ENCODE measurements at places on chromosomes 5 and 9. TPM values are rescaled to one million over a fixed set of nuclear protein-coding genes. Genes with fewer than 3 reads are reported as not detected.
A peak's percentile ranks its signal among the peaks of the same experiment; 100 is the strongest.

GRCh38 chr9:70065572-70065971, 21.9 kb downstream of the MAMDC2 start:
- no peak for DNase-seq

- DNase-seq = no peak
Observed at GRCh38 chr9:36828611-36829013, 205.5 kb downstream of the PAX5 start.

DNA sequence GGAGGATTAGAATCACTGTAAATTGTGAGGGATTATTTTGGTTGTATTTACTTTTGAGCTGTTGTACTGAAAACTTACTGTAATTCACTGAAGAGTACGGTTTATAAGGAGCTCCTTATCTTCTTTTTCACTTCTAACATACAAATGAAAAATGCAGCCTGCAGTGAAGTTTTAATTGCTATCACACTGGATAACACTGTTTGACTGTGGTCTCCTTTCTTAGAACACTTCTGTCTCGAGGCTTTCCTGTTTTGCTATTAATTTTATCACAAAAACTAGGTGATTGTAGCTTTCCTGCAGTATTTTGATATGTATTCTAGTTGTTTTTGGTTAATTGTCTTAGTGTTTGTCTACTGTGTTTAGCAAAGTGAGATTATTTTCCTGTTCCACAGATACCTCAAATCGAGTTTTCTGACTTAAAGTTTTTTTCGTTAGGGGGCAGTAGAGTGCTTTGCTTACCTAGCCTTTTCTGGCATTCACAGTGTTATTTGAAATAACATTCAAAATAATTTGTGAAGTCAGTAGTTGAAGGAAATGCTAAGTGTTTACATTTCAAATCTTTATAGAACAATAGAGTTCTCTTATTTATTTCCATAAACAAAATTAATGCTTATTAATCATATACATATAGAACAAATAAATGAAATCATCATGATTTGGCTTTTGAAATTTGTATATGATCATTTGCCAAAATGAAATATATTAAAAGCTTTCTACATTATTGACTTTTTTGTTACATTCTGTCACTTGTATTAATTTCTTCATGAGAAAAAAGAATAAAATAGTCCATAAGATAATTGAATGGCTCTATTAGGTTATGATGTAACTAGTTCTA, 52.9 kb downstream of the COMMD10 start:
- peak; percentile 40 for DNase-seq

ARHGEF37 gene
- total RNA-seq = 5.3 TPM

- DNase-seq = no peak
Observed at GRCh38 chr5:73199671-73200070, 26.7 kb downstream of the TMEM174 start.

DNA sequence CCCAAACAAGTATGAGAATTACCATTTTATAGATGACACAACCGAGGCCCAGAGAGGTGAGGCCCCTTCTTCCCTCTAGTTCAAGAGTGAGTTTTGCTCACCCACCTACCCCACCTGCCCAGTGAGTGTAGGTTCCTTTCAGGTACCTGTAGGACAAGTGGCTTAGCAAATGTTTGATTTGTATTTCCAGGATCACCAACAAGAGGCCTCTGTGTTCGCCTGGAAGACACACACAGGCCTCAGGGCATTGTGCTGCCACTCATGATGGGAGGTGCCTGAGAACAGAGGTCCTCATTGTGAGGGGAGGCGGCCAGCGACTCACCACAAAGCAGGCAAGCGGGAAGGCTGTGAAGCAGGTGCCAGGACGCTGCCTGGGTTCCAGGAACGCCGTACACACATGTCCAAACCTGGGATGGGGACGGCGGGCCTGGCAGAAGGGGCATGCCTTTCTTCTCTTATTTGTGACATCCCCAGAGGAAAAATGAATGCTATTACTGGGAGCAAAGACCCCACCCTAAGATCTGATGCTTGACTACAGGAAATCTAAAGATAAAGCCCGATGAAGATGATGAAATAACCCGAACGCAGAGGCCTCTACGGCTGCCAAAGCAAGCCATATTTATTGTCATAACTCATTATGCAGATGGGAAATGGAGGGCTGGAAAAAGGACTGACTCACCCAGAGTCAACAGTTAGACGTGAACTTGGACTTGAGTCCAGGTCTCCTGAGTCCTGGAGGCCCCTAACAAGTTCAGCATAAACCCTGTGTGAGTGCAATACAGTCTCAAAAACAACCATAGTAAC, 60.2 kb upstream of the SLC25A51 start:
- DNase-seq = peak; percentile 98

DNA sequence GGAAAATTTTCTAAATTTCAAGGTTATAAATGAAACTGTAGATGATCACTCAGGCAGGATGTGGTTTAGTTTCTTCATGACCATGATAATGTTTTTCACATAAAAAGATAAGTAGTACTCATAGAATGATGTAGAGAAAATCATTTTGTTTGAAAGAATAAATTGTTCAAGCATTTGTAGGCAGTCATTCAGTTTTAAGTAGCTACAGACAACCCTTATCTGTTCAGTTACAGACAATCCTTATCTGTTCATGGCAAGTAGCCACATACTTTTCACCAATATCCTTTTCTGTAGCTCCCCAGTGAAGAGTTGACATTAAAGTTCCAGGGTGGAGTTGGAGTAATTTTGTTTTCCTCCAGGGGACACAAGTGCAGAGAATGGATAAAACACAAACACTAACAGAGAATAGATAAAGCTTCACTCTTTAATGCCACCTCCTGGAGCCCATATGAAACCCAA, 278.1 kb upstream of the TNC start:
- no peak for DNase-seq

DNA sequence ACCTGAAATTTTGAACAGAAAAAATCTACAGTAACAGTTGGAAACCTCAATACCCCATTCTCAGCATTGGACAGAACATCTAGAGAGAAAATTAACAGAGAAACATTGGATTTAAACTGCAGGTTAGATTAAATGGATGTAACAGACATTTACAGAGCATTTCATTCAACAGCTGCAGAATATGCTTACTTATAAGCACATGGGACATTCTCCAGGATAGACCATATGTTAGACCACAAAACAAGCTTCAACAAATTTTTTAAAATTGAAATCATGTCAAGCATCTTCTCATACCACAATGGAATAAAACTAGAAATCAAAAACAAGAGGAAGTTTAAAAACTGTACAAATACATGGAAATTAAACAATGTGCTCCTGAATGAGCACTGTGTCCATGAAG, 316.3 kb downstream of the FAM170A start:
- DNase-seq = peak; percentile 27

GRCh38 chr9:133788819-133789717, 50.9 kb upstream of the SARDH start:
- no peak for DNase-seq

HCN1 gene
- not detected for total RNA-seq

PAM gene
- 405 TPM for total RNA-seq

- peak; percentile 51 for DNase-seq
Observed at GRCh38 chr5:77224672-77225355, 14.3 kb downstream of the PDE8B start.

UAP1L1 gene
- total RNA-seq = 15.7 TPM

LIFR gene
- total RNA-seq = 65.1 TPM

DNA sequence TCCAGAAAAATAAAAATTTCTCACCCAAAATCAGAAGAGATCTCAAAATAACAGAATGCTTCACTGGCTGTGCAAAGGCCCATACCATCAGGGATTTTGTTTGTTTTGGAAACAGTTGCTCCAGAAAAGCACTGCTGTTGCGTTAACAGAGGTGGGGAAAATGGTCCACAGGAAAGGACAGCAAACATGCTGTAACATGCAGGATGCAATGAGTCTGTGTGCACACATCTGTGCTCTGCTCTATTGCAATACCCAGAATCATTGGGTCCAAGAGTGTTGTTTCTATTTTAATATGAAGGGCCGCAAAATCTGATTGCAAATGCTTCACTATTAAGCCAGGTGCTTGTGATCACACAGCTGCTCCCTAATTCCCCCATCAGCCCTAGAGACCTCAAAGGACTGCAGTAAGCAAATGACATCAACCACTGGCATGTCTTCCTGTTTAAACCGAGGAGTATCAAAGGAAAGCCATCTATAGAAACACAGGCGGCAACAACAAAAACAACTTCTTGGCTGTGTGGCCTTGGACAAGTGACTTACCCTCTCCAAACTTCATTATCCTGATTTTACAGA, 141.0 kb downstream of the DCP2 start:
- DNase-seq = no peak

GRCh38 chr9:87840134-87840533, 42.5 kb upstream of the SPATA31E1 start:
- DNase-seq = no peak

DNA sequence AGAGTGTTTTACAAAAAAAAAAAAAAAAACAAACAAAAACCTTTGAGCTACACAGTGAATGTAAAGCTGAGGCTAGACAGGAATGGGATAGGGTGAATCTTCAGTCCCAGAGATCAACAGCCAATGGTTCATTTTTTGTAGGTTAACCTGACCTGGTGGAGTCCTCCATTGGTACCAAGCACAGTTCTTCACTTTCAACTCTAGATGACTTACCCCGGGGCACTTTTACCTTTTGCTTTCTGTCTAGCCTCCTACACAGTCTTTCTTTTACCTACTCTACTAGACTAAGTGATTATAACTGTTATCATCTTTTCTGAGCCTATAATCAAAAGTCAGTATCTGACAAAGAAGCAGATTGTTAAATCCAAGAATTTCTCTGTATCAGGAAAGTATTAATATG, 50.9 kb downstream of the ANXA2R start:
- no peak for DNase-seq

GRIA1 gene
- total RNA-seq = 1.8 TPM

SPDL1 gene
- 10.9 TPM for total RNA-seq

DNA sequence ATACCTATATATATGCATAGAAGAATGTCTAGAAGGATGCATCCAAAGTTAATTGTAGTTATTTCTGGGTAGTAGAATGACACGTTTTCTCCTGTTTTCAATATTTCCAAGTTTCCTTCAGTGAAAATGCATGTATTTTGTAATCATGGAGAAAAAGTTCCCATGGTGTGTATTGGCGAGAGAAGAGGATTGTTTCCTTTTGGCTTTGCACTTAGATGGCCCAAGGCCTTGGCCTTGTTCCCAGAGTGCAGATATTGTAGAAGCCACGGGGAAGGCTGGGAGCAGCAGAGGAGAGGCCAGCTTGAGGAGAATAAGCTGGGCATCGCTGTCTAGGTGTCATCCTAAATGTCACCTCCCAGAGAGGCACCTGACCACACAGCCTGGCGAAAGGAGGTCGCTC, 44.0 kb downstream of the IRF1 start:
- peak; percentile 62 for DNase-seq

SLCO6A1 gene
- not detected for total RNA-seq

GRCh38 chr5:35622974-35623373, 5.3 kb downstream of the SPEF2 start:
- no peak for DNase-seq

ANKRD34B gene
- total RNA-seq = not detected

- no peak for DNase-seq
Observed at GRCh38 chr5:56294354-56294753, 61.2 kb upstream of the ANKRD55 start.

- DNase-seq = no peak
Observed at GRCh38 chr5:170565072-170565471, 61.3 kb downstream of the KCNIP1 start.

- DNase-seq = no peak
Observed at GRCh38 chr5:119878712-119879111, 249.4 kb downstream of the FAM170A start.

IL9 gene
- not detected for total RNA-seq

- DNase-seq = no peak
Observed at GRCh38 chr5:16666883-16667398, 50.1 kb upstream of the RETREG1 start.

GRCh38 chr5:154701181-154701580, 54.0 kb upstream of the LARP1 start:
- no peak for DNase-seq

DNA sequence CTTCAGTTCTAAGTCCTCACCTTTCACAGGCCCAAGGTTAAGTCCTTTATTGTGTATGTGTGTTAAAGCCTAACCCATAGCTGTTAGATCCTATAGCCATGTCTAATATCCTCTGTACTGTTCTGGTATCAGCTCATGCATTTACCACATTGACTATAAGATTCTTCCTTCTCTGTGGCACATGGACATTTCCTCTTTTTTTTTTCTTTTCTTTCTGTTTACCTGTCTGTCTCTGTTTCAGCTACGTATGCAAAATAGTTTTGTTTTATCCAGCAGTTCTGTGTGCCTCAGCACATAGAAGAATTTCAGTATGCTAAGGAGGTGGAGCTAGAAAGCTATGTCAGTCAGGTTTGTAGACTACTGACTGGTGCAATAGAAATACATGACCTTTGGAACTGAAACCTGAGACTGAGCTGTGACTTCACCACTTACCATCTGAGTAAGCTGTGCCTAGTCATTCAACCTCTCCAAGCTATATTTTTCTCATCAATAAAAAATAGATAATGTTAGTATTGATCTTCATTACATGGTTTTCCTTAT, 155.6 kb upstream of the VLDLR start:
- peak; percentile 51 for DNase-seq

- DNase-seq = no peak
Observed at GRCh38 chr9:135165003-135165711, 77.7 kb downstream of the OLFM1 start.

DNA sequence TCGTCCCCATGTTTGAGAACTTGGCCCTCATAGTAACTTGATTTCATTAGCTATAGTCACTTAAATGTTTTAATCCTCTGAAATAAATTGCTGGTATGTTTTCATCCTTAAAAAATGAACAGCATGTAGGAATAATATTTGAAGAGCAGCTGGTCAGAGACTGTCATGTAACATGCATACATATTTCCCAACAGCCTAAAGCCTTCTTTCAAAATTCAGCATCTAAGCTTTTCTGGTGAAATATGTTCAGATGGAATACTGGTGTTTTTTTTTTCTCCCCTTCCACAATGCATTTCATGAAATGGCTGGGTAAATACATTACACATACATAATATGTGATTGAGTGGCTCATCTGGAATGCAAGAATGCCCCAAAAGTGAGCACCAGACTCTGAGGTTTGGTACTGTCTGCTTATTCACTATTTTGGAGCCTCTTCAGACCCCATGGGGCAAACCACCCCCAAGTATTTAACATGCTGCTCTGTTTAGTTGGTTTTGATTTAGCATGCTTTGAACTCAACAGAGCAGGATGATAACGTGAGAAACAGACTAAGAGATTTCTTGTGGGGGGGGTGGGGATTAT, 94.0 kb downstream of the SMARCA2 start:
- peak; percentile 83 for DNase-seq

Measured in fibroblast of lung (primary cell).